ENCODE measurements at places on chromosomes 5 and 9. TPM values are rescaled to one million over a fixed set of nuclear protein-coding genes. Genes with fewer than 3 reads are reported as not detected.
A peak's percentile ranks its signal among the peaks of the same experiment; 100 is the strongest.

The FAXDC2 gene
- 18.6 TPM for total RNA-seq

The ADGRD2 gene
- not detected for total RNA-seq

The CFAP90 gene
- 0.78 TPM for total RNA-seq

DNA sequence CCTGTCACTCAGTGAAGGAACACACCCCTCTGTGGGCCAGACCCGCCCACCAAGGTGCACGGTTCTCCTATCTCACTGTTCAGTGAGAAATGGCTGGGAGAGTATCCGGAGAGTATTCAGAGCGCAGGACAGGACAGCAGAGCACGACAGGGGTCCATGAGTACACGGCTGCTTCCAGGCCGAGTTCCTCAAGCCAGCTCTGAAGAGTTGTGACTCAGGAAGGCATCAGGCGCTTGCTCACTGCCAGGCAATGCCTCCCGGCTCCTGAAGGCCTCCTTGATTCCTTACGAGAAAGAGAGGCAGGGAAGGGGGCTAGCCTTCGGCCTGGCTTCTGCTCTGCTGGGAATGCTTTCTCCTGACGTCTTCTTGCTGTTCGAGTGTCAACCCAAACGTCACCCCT is 132.1 kb upstream of the PPP1R26 start:
- DNase-seq, result no peak

The FGF10 gene
- 15.8 TPM for total RNA-seq

- peak; percentile 77 for DNase-seq
These were observed 227.6 kb upstream of the DMRT1 start for GRCh38 chr9:613771-614347.

DNA sequence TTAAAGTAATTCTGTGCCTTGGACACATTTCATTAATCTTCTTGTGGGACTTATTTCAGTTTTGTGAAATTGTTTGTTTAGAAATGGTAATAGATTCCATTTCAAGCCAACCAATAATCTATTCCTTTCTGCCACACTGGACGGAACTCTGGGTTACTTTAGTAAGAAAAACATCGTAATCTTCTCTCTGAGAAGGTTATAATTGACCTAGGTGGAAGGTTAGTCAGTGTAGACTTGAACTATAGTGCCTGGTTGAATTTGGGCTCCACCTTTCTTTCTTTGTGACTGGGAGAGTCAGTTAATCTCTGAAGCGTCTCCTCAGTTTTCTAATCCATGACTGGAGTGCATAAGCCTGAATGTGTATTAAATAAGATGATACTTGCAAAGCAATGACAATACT is 89.7 kb upstream of the PRLR start:
- no peak for DNase-seq

- DNase-seq, result no peak
These were observed 12.1 kb downstream of the TGFBI start for GRCh38 chr5:136040746-136041415.

DNA sequence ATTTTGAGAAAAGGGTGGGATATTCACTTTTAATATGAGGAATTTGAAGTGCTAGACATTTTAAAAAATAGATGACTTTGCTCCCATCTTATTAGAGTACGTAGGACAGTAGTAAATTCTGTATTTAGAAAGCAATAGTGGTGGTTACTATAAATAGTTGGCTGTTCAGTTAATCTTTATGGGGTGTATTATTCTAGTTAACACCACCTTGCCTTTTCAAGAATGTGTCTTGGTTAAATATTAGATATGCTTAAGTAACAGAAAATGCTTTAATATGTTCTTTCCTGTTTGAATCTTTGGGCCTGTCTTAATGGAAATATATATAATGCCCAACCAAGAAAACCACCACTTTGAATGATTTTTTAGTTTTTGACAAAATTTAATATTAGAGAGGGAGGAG is 608.7 kb upstream of the FAM174A start:
- DNase-seq, result no peak

The KIF24 gene
- 3.2 TPM for total RNA-seq

- peak; percentile 48 for DNase-seq
These were observed 76.9 kb upstream of the IL17B start for GRCh38 chr5:149455889-149456409.

The IFNA2 gene
- total RNA-seq, result not detected

All from ovary (tissue), 10 donors.